WTC11 (cell line): ENCODE measurements at places on chromosomes 12 and 14.
A peak's percentile ranks its signal among the peaks of the same experiment; 100 is the strongest.

DNA sequence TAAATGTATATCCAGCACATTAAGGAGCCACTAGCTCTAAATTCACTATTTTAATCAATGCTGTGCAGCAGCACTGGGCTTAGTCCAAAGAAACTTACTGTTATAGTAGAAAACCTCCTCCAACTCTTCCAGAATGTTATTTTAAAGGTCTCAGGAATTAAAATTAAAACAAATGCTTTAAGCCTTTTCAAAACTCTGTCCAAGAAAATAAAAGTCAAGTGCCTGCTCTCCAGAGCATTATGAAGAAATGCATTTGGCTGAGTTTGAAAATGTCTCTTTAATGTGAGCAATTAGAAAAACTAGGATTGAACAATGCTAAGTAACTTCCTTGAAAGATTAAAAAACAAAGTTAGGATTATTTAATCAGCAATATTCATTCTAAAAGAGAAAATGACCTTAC lies 322.4 kb upstream of the DCN start:
- no peak overlapping the region for H3K4me3 ChIP-seq
- no peaks in the 10 kb centered on the region; the same call in 1 of the 2 replicates for H3K36me3 ChIP-seq
- no peak for DNase-seq
- no peak overlapping the region for H3K27ac ChIP-seq
- peaks cover 1% of the 10 kb centered on the region; the same call in 1 of the 2 replicates for H3K4me1 ChIP-seq

GRCh38 chr12:124049451-124050094 lies 76.6 kb downstream of the ZNF664 start:
- no peak overlapping the region for H3K4me3 ChIP-seq
- H3K27ac ChIP-seq, result no peak overlapping the region
- peaks cover 3% of the 10 kb centered on the region; the same call in 1 of the 2 replicates for H3K27me3 ChIP-seq
- peaks cover 31% of the 10 kb centered on the region for H3K36me3 ChIP-seq
- peaks cover 32% of the 10 kb centered on the region for H3K4me1 ChIP-seq
- DNase-seq, result no peak

- no peaks in the 10 kb centered on the region for H3K27me3 ChIP-seq
- H3K36me3 ChIP-seq, result no peaks in the 10 kb centered on the region
- H3K27ac ChIP-seq, result peak overlapping the region; percentile 47; the same call in 1 of the 2 replicates
- H3K4me1 ChIP-seq, result peaks cover 53% of the 10 kb centered on the region
- DNase-seq, result no peak
- no peak overlapping the region for H3K4me3 ChIP-seq
Measured at GRCh38 chr12:116261525-116262100, 15.9 kb downstream of the MED13L start.

DNA sequence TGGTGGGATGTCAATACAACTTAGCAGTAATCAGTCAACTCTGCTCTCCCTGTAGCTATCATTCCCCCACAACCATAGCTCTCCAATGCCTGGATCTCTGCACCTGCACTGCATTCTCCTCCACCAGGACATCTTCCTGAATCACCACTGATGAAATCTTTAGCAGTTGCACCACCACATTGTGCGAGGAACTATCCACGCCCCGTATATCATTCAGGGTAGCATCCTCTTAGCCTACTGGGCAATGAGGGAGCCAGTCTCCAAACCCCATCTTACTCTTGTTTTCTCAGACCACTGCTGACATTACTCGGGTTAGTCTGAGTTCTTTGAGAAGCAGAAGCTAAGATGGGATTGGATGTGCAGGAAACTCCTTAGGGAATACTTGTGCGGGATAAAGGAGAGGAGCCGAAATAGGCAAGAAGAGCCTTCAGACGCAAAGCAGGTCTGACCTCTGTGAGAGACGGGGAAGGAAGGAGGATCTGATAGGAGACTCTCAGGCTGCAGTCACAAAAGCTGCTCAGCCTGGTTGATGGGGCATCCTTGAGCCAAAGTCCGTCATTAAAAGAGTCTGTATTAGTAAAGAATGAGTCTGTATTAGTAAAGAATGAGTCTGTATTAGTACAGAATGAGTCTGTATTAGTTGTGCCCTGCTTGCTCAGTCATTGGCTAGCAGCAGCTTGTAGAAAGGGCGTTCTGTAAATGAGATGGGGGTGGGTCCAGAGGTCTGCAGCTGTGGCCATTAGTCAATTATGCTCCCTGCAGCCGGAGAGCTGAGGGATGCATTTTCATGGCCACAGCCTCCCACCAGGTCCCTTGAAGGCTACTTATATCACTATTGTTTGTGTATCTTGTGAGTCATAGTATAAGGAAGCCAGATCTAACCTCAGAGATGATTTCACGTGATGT lies 49.6 kb upstream of the RASSF3 start:
- H3K27me3 ChIP-seq, result no peaks in the 10 kb centered on the region
- DNase-seq, result no peak
- no peak overlapping the region for H3K4me3 ChIP-seq

DNA sequence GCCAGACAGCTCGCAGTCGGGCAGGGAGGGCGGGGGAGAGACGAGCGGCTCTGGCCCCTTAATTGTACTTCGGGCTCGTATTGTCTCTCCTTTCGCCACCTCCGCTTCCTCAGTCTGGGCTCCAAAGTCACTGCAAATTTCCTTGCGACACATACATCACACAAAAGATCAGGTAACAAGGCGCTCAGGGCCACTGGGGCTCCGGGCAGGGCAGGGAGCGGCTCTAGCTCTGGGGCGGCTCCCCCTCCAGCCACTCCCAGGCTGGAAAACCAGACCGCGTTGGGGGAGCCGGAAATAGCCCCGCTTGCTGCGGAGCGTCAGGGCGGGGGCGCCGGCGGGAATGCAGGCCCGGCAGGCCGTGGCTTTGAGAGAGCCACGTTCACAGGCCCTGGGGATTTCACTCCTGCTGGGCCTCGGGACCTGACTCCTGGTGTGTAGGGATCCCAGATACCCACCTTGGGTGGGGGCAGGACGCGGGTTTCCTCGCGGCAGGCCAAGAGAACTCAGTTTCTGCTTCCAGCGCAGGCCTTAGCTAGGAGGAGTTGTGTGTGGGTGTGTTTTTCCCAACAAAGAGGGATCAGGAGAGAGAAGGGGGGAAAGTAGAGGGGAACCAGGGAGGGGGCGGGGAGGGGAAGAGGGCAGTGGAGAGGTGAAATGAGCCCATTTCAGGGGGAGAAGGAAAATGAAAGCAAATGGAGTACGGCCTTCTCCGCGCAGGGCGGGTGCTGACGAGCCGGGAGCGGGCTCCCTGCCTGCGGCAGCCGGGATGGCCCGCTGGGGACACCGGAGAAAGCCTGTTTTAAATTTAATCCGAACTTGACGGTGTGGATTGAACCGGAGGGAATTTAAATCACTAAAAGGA lies 4.4 kb upstream of the HOXC9 start:
- no peaks in the 10 kb centered on the region for H3K36me3 ChIP-seq
- no peak overlapping the region for H3K27ac ChIP-seq
- H3K27me3 ChIP-seq, result peaks cover 100% of the 10 kb centered on the region
- peak overlapping the region; percentile 56 for H3K4me3 ChIP-seq
- H3K4me1 ChIP-seq, result peaks cover 36% of the 10 kb centered on the region

GRCh38 chr12:57430931-57431566 lies at the start of gene R3HDM2:
R3HDM2 (minus strand) TSS chr12:57431043; CDS start chr12:57310428, 120,615 bp downstream.
- H3K27ac ChIP-seq, result peak within 1 kb of the TSS; percentile 96
- peaks cover 25% of the 10 kb centered on the region for H3K4me1 ChIP-seq
- H3K36me3 ChIP-seq, result no peaks in the 10 kb centered on the region
- DNase-seq, result peak; percentile 95
- peak within 1 kb of the TSS; percentile 88 for H3K4me3 ChIP-seq

DNA sequence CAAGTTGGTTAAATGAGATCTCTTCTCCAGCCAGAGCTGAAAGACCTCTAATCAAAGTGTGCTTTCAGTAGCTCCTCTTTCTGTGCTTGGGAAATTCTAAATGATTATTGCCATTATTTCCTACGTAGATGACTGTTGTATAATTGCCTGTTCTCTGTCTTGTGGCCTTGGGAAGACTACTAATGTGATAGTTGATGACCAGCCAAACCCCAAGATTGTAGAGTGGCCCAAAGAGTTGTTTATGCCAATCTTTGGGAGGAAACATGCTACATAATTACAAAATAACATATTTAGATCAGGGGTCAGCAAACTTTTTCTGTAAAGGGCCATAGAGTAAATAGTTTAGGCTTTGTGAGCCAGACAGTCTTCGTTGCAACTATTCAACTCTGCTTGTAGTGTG lies 135.1 kb upstream of the DIO2 start:
- no peak overlapping the region for H3K27ac ChIP-seq
- H3K4me1 ChIP-seq, result peaks cover 7% of the 10 kb centered on the region; the same call in 1 of the 2 replicates
- no peak for DNase-seq
- no peak overlapping the region for H3K4me3 ChIP-seq
- no peaks in the 10 kb centered on the region for H3K27me3 ChIP-seq
- peaks cover 6% of the 10 kb centered on the region for H3K36me3 ChIP-seq

DNA sequence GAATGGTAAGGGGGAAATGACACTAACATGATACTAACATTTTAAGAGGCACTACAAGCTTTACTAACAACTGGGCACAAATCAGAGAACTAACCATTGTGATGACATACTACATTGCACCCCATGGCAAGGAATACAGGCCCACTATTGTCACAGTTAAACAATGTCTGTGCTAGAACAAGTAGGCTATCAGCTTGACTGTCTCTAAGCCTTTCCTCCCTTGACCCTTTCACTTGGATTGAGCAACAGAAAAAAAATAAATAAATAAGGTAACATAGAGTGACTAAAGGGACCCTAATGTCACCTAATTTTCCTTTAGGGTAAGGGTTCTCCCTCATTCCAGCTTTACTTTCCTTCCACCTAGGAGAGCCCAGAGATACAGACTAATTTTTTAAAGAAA lies 4.4 kb downstream of the SLC38A2 start:
- H3K36me3 ChIP-seq, result peaks cover 90% of the 10 kb centered on the region
- H3K27ac ChIP-seq, result no peak overlapping the region; the same call in 1 of the 2 replicates
- DNase-seq, result no peak

GRCh38 chr12:6165395-6165794 lies 34.8 kb upstream of the CD9 start:
- peaks cover 7% of the 10 kb centered on the region; the same call in 1 of the 2 replicates for H3K4me1 ChIP-seq
- H3K36me3 ChIP-seq, result no peaks in the 10 kb centered on the region
- no peak for DNase-seq

- no peaks in the 10 kb centered on the region for H3K27me3 ChIP-seq
- DNase-seq, result no peak
- no peak overlapping the region for H3K4me3 ChIP-seq
- no peaks in the 10 kb centered on the region for H3K36me3 ChIP-seq
- no peak overlapping the region for H3K27ac ChIP-seq
Measured at GRCh38 chr12:29389295-29389919, 8.4 kb upstream of the ERGIC2 start.
